Posterior vena cava (tissue), 2 donors: ENCODE measurements at places on chromosomes 5 and 9. TPM values are rescaled to one million over a fixed set of nuclear protein-coding genes. Genes with fewer than 3 reads are reported as not detected.

Gene UAP1L1
- 15.2 TPM for total RNA-seq

Gene TSSK1B
- total RNA-seq, result not detected

Gene NTNG2
- 5.0 TPM for total RNA-seq

Gene PCA3
- 0.24 TPM for total RNA-seq

Gene DCTN3
- 77.0 TPM for total RNA-seq

DNA sequence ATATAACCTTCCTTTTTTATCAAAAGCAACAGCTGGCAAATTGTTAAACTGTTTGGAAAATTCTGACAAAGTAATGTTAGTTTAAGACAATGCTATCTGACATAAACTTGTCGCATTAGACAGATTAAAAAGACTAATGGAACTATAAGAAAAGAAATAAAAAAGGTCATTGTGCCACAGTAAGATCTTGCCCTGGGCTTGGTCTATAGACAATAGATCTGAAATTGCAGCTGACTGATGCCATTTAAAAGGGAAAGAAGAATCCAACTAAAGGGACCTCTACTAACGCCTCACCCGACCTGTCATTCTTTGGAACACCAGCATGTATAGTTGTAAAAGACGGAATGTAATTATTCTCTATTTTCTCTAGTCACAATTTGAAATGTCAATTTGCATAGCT lies 644.4 kb upstream of the GRAMD2B start:
- DNase-seq, result no peak

- no peak for DNase-seq
Observed at GRCh38 chr5:132322266-132322665, 28.1 kb downstream of the SLC22A4 start.

DNA sequence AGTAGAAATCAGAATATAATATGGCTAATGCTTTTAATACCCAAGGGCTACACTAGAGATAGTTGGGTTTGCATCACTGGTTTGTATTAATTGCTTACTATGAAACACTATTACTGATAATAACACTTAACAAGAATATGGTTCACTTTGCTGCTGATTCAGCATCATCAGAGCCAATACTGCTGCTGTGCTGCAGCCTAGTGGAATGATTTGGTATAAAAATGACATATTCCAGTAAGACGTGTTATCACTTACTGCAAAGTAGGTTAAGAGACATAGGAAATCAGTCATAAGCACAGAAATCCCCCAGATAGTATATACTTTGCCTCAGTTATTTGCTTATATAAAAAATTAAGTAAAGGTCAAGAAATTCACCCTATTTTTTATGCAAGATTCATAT lies 2.8 kb downstream of the CDH10 start:
- no peak for DNase-seq

- no peak for DNase-seq
Observed at GRCh38 chr9:20630241-20630943, 8.1 kb upstream of the MLLT3 start.

DNA sequence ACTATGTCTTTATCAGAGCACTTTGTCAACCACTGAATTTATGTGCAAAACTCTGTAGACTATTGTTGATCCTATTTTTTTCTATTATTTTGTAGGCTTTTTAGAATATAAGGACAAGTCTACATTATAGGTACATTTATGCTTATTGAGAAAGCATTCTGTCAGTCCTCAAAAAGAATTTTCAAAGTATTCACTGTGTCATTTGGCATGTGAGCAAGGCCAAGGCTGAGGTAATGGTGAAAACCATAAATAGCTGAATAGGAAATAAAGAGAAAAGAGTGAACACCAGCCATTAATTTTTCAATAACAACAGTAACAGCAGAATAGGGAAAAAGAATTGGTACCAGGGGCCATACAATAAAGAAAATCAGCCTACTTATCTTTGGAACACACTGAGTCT lies 21.0 kb downstream of the SKIC3 start:
- no peak for DNase-seq

DNA sequence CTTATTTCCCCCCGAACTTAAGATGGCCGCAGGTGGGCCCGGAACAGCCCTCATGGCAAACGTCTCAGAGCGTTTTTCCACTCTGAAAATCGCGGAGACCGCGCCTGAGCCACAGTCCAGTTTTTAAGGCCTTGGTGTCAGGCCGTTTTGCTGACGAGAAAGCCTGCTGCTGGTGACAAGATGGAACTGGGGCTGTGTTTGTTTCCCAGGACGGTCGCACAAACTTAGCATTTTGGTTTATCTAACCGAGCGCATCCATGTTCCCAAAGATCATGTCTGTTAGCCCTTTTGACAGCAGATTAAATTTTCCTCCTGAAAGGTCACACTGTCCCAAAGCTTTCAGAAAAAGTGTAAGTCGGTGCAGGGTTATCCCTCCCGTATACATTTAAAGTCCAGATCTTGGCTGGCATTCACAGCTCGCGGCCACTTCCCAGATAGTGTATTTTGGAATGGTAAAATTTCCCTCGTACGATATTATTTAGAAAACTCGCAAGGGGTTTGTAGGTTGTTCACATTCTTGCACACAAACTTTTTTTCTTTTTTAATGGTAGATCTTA lies 812 bp downstream of the SREK1 start:
- DNase-seq, result no peak

- no peak for DNase-seq
Observed at GRCh38 chr5:160672521-160672920, 179.5 kb downstream of the ATP10B start.

GRCh38 chr9:125119643-125120286 lies 23.6 kb downstream of the SCAI start:
- DNase-seq, result no peak
